Naive thymus-derived CD8-positive, alpha-beta T cell (primary cell): ENCODE measurements at places on chromosomes 11 and 22. TPM values are rescaled to one million over a fixed set of nuclear protein-coding genes. Genes with fewer than 3 reads are reported as not detected.

ACR gene
- total RNA-seq, result not detected

GAB4 gene
- 1.1 TPM for total RNA-seq

DNA sequence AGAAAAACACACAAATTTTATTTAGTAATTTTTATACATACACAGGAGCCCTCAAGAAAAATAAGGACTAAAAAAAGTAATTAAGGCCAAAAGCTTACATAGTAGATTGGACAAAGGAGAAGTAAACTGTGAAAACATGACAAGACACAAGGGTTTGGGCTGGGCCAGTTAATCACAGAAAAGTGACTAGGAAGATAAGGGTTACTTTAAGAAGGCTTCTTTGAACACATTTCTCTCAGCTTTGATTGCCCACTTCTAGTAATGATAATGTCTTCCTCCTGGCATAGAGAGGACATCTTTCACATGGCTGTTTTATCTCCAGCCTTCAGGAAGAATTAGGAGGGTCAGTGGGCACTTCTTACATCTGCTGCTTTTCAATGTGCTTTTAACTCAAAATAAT, 3.4 kb downstream of the RNF141 start:
- DNase-seq, result no peak

DNA sequence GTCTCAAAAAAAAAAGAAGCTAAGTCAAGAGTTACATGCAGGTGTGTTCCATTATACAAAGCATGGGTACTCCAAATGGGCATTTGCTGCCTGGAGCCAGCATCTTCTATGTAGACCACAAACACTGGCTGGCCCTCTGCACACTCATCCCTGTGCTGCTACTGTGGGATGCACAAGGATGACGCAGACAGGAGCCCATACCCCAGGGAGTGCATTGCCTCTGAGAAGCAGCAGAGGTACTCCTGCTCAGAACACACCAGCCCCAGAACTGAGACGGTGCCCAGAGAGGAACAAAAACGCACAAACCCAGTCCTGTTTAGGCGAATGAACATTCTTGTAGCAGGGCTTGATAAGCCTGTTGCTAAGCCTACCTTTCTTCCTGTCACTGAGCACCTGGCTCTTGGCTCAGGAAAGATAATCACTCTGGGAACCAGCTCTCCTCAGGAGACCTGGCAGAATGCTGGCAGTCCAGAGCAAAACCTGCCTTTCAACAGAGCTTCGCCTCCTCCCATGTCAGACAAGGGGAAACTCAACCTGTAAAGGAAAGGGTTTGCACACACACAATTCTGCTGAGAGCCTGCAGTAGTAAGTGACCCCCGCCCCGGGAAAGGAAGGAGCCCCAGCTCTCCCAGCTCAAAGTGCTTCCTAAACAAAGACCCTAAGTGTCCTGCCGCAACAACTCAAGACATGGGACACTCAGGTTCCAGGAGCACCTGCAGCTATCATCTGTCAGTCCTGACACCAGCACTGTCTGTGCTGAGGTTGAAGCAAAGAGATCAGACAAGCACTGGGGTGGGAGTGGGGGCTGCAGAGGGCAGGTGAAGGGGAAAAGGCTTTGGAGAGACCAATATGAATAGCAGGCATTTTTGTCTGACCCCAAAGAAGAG, 145.7 kb downstream of the TENM4 start:
- DNase-seq, result no peak

- no peak for DNase-seq
Measured at GRCh38 chr22:29786031-29786430, 18.9 kb downstream of the UQCR10 start.

GRCh38 chr22:44108806-44109385, 71.8 kb upstream of the PARVG start:
- DNase-seq, result no peak

DNA sequence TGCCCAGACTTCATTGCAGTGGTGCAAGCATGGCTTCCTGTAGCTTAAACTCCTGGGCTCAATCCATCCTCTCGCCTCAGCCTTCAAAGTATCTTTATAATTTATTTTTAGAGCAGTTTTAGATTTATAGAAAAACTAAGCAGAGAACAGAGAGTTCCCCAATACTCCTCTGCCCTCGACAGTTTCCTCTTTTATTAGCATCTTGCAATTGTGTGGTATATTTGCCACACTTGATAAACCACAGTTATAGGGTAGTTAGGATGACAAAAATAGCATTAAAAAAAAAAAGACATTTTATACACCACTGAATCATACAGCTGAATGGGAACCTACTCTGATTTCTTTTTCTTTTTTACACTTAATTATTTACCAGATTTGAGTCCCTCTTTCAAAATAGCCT, 31.2 kb downstream of the MS4A2 start:
- no peak for DNase-seq
